ENCODE measurements at places on chromosomes 16 and 17.

DNA sequence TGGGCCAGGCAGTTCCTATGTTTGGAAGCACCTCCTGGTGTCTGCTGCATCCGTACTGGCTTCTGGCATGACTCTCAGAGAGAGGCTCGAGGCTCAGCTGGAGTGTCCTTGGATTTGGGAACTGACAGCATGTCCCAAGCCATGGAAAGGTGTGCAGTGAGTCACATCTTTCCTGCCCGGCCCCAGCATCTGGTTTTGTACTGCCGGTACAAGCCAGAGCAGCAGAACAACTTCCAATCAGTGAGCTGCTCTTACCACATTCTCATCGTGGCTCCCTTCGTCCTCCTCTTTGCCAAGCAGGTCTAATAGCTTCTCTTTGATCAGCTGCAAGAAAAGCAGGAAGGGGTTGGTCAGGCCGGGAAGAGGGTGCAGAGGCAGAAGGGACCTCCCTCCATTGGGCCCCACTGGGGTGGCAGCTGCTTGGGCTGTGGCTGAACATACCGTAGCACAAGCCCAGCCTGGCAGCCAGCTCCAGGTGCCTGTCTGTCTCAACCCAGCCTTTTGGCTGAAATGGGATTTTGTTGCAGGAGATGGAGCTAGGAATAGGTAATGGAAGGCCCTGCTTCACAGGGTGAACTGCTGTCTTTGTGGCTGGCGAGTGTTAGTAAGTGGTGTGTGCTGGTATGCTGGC is 24.2 kb downstream of the SPACA3 start:
- DNase-seq = no peak

GRCh38 chr16:85204242-85205010 is 92.2 kb upstream of the CIBAR2 start:
- DNase-seq = no peak

DNA sequence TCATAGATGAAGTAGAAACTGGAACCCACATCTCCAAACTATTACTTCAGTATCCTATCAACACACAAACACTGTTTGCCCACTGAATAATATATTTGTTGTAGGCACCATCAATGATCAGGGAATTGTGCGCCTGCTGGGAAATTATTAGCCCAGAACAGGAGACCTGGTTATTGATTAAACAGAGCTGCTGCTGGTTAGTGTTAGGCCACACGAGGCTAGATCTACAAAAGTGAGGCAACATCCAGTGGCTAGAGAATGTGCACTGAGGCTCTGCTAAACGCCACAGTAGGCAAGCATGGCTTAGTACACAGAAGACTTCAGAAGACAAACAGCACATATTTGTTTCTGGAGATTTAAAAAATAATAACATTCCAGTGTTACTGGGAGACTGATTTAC is 11.0 kb downstream of the ABHD15 start:
- no peak for DNase-seq

- DNase-seq = no peak
Observed at GRCh38 chr17:55299162-55299838, 34.5 kb downstream of the HLF start.

GRCh38 chr16:72120026-72120425 is 26.4 kb downstream of the DHX38 start:
- DNase-seq = no peak
